ENCODE measurements at places on chromosomes 7 and 10.

DNA sequence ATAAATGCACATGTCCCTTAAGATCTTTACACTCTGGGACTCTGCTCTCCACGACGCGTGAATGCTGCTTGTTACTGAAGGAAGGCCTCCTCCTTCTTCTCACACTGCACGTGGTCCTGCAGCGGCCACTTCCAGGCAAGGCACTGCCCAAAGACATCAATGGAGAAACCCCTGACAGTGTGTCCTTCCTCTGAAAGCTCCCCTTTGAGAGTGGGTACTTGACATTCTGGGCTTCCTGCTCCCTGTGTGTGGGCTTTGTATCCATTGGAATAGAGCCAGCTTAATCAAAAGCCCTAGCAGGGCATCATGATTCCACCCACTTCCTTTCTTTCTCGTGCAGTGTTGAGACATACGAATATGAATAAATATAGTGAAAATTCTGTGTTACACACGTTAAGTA lies 69.7 kb upstream of the STK17A start:
- DNase-seq: no peak

DNA sequence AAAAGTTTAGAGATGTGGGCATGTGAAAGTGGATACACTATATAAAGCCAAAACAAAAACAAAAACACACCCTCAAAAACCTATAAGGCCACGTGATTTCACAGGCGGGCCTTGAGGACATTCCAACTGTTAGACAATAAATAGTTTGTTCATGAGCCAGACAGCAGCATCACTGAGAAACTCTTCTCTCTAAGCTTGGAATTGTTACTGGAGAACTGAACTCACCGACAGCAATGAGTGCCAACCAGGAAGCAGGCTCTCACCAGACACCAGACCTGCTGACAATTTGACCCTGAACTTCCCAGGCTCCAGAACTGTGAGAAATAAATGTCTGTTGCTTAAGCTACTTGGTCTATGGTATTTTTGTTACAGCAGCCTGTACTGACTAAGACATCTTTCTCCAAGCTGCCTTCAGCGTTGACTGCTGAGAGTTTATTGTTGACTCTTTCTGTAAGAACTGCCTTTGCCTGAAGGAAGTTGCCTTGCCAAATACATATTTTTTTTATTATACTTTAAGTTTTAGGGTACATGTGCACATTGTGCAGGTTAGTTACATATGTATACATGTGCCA lies 107.5 kb downstream of the EPDR1 start:
- DNase-seq: no peak

DNA sequence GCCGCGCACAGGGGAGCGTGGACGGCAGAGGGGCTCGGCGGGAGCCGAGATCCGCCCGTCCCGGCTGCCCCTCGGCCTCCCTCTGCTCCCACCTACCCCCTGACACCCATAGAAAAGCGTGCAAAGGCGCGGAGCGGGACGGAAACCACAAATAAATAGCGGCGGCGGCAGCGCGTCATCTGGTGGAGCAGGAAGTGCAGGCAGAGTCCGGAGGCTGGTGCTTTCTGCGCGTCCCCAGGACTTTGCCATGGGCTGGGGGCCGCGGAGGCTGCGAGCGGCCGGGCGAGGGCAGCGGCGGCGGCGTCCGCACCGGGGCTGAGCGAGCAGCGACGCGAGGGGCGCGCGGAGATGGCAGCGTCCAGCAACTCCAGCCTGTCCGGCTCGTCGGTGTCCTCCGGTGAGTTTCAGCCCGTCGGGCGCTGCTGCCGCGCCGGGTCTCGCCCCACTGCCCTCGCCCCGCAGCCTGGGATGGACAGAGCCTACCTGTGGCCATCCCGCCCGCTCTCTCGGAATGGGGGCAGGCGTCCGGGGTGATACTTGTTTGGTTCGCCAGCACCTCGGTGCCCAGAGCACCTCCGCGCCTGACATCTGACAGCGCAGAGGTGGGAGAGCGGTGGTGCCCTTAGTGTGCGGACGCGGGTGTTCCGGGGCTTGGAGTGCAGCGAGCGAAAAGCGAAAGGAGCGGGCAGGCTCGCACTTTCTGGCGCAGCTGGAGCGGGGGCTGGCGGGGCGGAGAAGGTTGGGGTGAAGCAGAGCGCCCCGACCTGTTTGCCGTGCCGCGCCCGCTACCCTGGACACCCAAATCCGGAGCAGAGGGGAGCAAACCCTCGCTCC lies at the start of gene CHN2:
TSS of gene CHN2 (plus strand) at position 182 of the 834 bp plus-strand sequence.
- DNase-seq: peak; percentile 62

GRCh38 chr10:35059481-35059880 lies 30.7 kb downstream of the CUL2 start:
- no peak for DNase-seq

DNA sequence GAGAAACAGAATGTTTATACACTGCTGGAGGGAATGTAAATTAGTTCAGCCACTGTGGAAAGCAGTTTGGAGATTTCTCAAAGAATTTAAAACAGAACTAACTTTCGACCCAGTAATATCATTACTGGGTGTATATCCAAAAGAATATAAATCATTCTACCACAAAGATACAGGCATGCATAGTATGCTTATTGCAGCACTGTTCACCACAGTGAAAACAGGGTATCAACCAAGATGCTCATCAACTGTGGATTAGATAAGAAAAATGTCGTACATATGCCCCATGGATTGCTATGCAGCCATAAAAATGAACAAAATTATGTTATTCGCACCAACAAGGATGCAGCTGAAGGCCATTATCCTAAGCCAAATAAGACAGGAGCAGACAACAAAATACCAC lies 343.1 kb upstream of the KCND2 start:
- DNase-seq: no peak

All from neuronal stem cell (in vitro differentiated cells).